Activated naive CD4-positive, alpha-beta T cell treated with anti-CD3 and anti-CD28 coated beads, Interleukin-2, amount 50 U/mL, for 72 hours (primary cell): ENCODE measurements at places on chromosomes 7 and 10. TPM values are rescaled to one million over a fixed set of nuclear protein-coding genes. Genes with fewer than 3 reads are reported as not detected.

GRCh38 chr7:5218564-5219360 lies 28.7 kb downstream of the WIPI2 start:
- no peak for DNase-seq

- DNase-seq: no peak
Observed at GRCh38 chr10:72263613-72264241, 10.0 kb upstream of the DDIT4 start.

- DNase-seq: no peak
Observed at GRCh38 chr7:105228555-105228954, 160.2 kb downstream of the SRPK2 start.

DNA sequence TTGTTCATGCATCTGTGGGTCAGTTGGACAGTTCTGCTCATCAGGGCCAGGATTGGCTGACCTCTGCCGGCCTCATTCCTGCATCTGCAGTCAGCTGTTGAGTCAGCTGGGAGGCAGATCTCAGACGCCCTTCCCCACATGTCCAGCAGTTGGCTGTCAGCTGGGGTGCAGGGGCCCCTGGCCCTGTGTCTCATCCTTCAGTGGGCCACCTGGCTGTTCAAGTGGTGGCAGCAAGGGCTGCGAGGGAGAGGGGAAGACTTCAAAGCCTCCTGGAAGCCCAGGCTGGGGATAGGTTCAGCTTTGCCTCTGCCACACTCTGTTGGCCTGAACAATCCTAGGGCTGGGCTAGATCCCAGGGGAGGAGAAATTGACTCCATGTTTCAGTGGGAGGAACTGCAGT lies 33.2 kb downstream of the TACR2 start:
- DNase-seq: no peak

DNA sequence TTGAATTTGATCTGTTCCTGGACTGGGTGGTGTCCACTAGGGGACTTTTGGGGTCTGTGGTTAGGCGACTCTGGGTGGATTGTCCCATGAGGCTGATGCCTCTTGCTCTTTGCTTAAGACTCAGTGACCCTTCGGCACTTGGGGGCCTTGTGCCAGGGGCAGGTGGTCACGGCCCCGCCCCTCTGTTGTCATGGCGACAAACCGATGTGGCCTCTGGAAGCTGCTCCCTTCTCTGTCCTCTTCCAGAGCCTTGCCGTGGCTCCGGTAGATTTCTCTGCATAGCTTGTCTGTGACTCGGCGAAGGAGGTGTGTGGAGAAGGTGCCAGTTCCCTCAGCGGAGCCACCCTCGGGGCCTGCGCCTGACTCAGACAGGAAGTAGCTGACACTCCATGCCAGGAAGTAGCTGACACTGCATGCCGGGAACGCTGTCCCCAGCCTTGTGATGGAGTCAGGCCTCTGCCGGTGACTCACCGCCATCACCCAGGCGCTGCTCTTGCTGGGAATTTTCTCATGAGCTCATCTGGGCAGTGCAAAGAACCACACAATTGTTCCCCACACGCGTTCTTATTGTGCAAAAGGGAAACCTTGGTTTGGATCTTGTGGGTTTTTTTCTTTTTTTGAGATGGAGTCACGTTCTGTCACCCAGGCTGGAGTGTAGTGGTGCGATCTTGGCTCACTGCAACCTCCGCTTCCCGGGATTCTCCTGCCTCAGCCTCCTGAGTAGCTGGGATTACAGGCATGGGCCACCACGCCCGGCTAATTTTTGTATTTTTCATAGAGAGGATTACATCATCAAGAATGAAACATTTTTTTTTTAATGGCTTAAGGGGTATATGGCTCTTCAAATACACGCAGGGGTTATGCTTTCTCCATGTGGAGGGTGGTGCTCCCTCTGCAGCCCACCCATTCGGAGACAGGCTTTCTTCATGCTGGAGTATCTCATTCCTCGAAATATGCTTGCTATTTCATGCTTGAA lies 72.6 kb downstream of the PFKFB3 start:
- peak; percentile 84 for DNase-seq

The TBX20 gene
- total RNA-seq: not detected

The VAX1 gene
- total RNA-seq: not detected
